ENCODE measurements at places on chromosomes 4 and X.

- H3K27ac ChIP-seq, result no peak overlapping the region
- H3K4me3 ChIP-seq, result no peak overlapping the region
- H3K36me3 ChIP-seq, result no peaks in the 10 kb centered on the region
- no peaks in the 10 kb centered on the region for H3K4me1 ChIP-seq
- no peaks in the 10 kb centered on the region for H3K27me3 ChIP-seq
Measured at GRCh38 chrX:57930051-57930450, 19.8 kb upstream of the ZXDA start.

DNA sequence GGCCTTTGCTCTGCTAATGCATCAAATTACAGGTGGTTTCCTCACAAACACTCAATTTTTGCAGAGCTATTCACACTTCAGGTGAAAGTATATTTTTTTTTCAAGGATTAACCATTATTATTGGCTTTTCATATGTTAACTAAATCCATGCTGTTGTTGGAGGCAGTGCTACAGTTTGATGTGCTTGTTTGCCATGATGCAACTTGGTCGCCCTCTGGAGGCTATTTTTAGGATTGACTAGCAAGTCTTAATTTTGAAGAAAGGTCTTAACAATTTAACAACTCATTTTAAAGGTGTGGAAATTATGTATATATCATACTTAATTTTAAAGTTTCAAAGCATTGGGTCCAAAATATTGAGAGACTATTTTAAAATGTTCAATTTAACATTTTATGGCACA lies 168.8 kb upstream of the FAM47A start:
- H3K27me3 ChIP-seq, result no peaks in the 10 kb centered on the region
- no peaks in the 10 kb centered on the region for H3K36me3 ChIP-seq
- H3K27ac ChIP-seq, result no peak overlapping the region
- no peak overlapping the region for H3K4me3 ChIP-seq
- peak; percentile 16 for DNase-seq

DNA sequence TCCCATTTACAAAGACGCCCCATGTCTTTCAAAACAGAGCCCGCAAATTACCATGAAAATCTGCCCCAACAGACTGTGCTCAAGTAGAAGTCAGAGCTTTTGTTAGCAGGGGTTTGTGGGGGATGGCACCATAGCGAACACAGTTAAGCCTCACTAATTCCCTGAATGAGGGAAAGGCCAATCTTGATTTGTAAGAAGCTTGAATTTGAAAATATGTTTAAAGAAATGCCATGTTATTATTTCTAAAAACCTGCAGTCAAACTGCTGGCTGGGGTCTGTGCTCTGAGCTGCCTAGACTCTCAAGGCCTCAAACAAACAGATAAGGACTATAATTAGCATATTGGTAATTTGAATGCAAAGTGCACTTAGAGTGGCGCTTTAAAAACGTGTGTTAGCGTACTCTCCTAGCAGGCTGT lies 9.4 kb upstream of the PAK3 start:
- no peaks in the 10 kb centered on the region for H3K4me1 ChIP-seq
- no peak overlapping the region for H3K27ac ChIP-seq
- H3K4me3 ChIP-seq, result no peak overlapping the region
- H3K27me3 ChIP-seq, result no peaks in the 10 kb centered on the region

- H3K27ac ChIP-seq, result no peak overlapping the region
- H3K4me3 ChIP-seq, result no peak overlapping the region
- no peaks in the 10 kb centered on the region for H3K4me1 ChIP-seq
- no peaks in the 10 kb centered on the region for H3K27me3 ChIP-seq
- H3K36me3 ChIP-seq, result no peaks in the 10 kb centered on the region
Measured at GRCh38 chrX:111262086-111262485, 8.2 kb downstream of the CAPN6 start.

GRCh38 chr4:80446664-80447063 lies 111.1 kb downstream of the CFAP299 start:
- no peak overlapping the region for H3K27ac ChIP-seq
- no peaks in the 10 kb centered on the region for H3K4me1 ChIP-seq
- H3K27me3 ChIP-seq, result no peaks in the 10 kb centered on the region
- no peak overlapping the region for H3K4me3 ChIP-seq
- H3K36me3 ChIP-seq, result no peaks in the 10 kb centered on the region

DNA sequence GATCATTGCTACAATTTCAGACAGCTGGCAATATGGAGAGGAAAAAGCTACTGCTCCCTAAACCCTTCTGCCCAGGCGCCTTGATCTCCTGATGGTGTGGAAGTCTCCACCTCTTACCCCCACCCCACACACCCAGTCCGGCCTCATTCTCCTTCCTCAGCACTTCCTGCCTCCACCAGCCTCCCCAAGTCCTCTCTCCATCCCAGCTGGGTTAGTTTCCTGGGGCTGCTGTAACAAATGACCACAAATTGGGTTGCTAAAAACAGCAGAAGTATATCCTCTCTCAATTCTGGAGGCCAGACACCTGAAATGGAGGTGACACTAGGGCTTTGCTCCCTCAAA lies 1.1 kb upstream of the CCNQ start:
- H3K27me3 ChIP-seq, result no peaks in the 10 kb centered on the region
- H3K4me1 ChIP-seq, result peaks cover 31% of the 10 kb centered on the region
- H3K27ac ChIP-seq, result peak overlapping the region; percentile 64
- peak; percentile 36 for DNase-seq
- H3K4me3 ChIP-seq, result peak overlapping the region; percentile 26

DNA sequence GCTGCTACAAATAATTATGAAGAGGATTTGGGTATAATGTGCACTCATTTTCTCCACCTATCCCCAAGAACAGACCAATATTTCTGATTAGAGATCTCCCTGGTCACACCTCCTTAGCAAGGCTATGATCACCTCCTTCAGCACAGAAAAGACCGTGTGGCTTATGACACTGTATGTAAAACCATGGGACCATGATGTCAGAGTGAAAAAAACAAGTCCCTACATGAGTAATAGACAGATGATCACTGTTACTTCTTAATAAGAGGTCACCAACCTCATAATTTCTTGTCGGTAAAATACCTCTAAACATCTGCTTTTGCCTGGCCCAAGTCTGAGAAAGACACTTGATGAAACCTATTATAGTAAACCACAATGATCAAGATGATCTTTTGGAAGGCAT lies 330.6 kb upstream of the F9 start:
- DNase-seq, result no peak
- no peaks in the 10 kb centered on the region for H3K27me3 ChIP-seq
- no peaks in the 10 kb centered on the region for H3K36me3 ChIP-seq
- H3K27ac ChIP-seq, result no peak overlapping the region
- no peak overlapping the region for H3K4me3 ChIP-seq
- no peaks in the 10 kb centered on the region for H3K4me1 ChIP-seq

DNA sequence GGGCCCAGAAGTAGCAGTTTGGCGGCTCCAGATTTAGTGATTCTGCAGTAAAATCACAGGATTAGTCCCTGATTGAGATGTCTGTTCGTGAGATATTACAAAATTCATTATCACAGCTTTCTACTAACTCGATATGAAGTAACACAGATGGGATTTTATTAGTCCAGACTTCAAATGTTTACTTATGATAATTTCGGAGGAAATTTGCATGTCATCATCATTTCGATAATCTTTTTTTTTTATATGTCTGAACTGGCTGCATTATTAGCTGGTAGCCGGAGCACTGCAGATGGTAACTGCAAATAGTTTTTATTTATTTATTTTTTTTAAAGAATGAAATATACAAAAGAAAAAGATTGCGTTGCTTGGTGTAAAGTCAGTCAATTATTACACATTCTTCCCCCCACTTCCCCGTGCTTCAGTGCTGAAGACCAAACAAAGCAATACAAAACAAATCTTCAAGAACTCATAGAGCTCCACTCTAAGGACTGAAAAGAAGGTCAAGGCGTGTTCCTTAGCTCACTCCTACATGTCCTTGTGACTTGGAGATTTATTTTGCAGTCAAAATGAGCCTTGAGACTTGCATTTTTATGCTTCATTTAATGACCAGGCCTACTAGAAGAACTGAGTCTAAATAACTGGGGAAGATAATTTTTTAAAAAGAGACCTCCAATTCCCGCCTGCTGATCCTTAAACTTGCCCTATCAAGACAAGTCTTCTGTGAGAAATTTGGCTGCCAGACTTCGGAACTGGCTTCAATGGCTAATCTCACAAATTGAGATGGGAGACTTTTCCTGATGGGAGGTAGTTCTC lies 11.7 kb upstream of the PITX2 start:
- no peaks in the 10 kb centered on the region for H3K36me3 ChIP-seq
- no peak for DNase-seq
- H3K4me3 ChIP-seq, result no peak overlapping the region
- H3K27me3 ChIP-seq, result peaks cover 10% of the 10 kb centered on the region
- H3K4me1 ChIP-seq, result no peaks in the 10 kb centered on the region

DNA sequence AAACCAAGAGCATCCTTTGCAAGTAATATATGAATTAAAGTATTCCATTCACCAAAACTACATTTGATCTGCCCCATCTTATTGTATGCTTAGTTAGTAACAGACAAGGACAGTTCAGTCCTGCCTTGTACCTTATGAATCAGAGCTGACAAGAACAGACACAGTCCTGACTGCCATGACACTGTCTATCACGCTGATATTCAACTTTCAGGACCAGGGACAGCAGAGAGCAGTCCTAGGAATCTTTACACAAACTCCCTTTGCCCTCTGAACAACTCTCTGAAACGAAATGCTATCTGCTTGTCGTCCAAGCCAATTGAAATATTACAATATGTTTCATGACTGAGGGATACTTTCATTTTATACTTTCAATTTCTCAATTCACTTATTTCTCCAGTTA lies 268.6 kb upstream of the VCX start:
- no peak overlapping the region for H3K27ac ChIP-seq
- H3K36me3 ChIP-seq, result no peaks in the 10 kb centered on the region
- no peaks in the 10 kb centered on the region for H3K27me3 ChIP-seq
- no peaks in the 10 kb centered on the region for H3K4me1 ChIP-seq
- H3K4me3 ChIP-seq, result no peak overlapping the region

- peaks cover 4% of the 10 kb centered on the region for H3K27me3 ChIP-seq
- H3K4me1 ChIP-seq, result no peaks in the 10 kb centered on the region
- no peaks in the 10 kb centered on the region for H3K36me3 ChIP-seq
- no peak overlapping the region for H3K27ac ChIP-seq
- H3K4me3 ChIP-seq, result no peak overlapping the region
- DNase-seq, result no peak
Measured at GRCh38 chr4:138943893-138944292, 71.7 kb upstream of the NOCT start.

GRCh38 chr4:174709526-174709925 lies 119.5 kb downstream of the GLRA3 start:
- no peak overlapping the region for H3K4me3 ChIP-seq
- no peaks in the 10 kb centered on the region for H3K4me1 ChIP-seq
- H3K36me3 ChIP-seq, result no peaks in the 10 kb centered on the region
- no peak for DNase-seq
- H3K27ac ChIP-seq, result no peak overlapping the region

- H3K27ac ChIP-seq, result no peak overlapping the region
- peaks cover 11% of the 10 kb centered on the region for H3K4me1 ChIP-seq
- no peak for DNase-seq
Measured at GRCh38 chr4:48042979-48043461, 26.4 kb downstream of the NIPAL1 start.

DNA sequence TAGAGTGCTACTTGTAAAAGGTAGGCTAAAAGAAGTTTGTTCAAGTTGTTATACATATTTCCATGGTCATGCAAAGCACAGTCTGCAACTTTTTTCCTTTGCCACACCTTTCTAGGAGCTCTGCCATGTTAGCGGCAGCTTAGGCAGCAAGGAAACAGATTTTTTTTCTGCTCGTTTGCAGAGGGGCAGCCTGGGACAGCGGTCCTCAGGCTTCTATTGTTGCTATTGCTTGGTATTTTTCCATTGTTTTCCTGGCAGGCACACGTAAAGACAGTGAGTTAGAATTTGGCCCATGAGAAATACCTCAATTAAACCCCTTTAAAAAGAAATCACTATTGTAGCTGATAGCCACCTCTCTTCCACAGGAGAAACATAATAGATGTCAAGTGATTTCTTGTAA lies 391.4 kb downstream of the SH2D1A start:
- no peak for DNase-seq
- peak overlapping the region; percentile 87 for H3K27ac ChIP-seq
- no peak overlapping the region for H3K4me3 ChIP-seq
- no peaks in the 10 kb centered on the region for H3K36me3 ChIP-seq

- H3K27me3 ChIP-seq, result no peaks in the 10 kb centered on the region
- 0 out of 2 replicates have a peak overlapping the region, but pooled peaks have one; percentile 17 for H3K4me3 ChIP-seq
- DNase-seq, result no peak
Measured at GRCh38 chrX:113726466-113726865, 857.4 kb upstream of the HTR2C start.

- no peak overlapping the region for H3K27ac ChIP-seq
- H3K4me3 ChIP-seq, result no peak overlapping the region
- H3K27me3 ChIP-seq, result no peaks in the 10 kb centered on the region
- no peaks in the 10 kb centered on the region for H3K4me1 ChIP-seq
Measured at GRCh38 chr4:84690481-84690880, 107.6 kb downstream of the CDS1 start.

- H3K27ac ChIP-seq, result no peak overlapping the region
- H3K4me3 ChIP-seq, result no peak overlapping the region
- H3K36me3 ChIP-seq, result no peaks in the 10 kb centered on the region
- no peak for DNase-seq
Measured at GRCh38 chrX:69616457-69617203, 717 bp downstream of the EDA start.
